ENCODE measurements at places on chromosomes 2 and 18.

GRCh38 chr18:67916097-67916496, 399.6 kb upstream of the DSEL start:
- no peak for DNase-seq

DNA sequence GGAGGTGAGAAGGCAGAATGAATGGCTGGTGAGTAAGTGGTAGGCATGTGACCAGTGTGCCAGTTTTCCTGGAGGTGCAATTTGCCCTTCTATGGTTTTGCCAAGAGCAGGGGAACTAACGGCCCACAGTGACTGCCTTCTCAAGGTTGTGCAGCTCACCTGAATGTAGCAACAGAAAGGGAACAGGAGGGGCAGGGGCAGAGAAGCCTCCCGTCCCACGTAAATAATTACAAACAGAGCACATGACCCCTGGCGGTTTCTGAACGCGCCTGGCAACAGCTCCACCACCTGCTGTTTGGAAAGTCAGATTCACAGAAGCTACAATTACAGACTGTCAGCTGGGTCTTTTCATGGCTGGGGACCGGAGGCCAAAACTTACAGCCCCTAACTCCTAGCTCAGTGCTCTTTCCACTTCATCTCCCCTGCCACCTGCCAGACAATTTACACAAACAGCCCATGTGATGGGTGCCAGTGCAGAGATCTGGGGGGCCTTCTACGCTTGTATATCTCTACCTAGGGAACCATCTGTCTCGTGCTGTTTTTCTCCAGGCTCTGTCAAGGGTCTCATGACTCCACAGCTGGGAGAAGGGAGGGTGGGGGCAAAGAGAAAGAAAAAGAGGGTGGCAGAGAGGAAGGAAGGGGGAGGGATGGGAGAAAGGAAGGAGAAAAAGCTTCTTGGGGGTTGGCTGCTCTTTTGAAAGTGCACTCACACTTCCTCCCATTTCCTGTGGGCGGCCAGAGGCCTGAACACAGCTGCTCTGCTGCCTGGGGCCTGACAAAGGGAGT, 69.6 kb downstream of the POLR1A start:
- DNase-seq = peak; percentile 90

DNA sequence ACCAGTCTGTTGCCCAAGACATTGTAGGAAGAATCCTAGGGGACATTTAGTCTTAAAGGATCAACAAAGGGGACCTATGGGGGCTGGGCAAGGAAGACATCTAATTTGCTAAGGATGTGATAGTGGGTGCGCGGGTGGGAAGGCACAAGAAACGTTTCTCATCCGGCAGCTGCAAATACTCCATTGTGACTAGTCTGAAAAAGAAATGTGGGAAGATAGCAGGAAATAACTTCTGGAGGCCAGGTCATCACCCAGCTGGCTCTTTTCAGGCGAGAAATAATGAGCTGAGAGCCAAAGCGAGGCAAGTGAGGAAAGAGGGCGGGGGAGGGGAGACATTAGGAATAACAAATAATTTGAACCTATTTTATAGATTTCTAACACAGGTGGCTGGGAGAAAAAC, 70.3 kb upstream of the NCK2 start:
- no peak for DNase-seq

GRCh38 chr2:7452110-7452876, 535.1 kb downstream of the RNF144A start:
- DNase-seq = no peak

DNA sequence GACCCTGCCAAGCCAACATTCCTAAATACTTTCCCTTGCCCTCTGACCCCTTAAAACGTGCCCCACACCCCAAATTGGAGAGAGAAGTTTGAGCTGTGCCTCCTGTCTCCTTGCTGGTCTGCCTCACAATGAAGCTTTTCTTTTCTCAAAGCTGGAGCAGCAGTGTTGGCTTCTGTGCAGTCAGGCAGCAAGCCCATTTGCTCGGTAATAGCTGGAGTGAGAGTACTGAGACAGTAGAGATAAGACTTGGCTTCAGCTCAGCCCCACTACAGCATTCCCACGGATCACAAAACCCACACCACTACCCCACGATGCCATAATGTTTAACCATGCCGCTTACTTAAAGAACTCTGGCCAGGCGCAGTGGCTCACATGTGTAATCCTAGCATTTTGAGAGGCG, 73.0 kb downstream of the NCAPH start:
- DNase-seq = no peak

GRCh38 chr2:31234683-31235503, 941 bp downstream of the EHD3 start:
- no peak for DNase-seq

- DNase-seq = no peak
These were observed 44.7 kb downstream of the AFTPH start for GRCh38 chr2:64568836-64569235.

GRCh38 chr2:20667531-20668401, 822 bp downstream of the GDF7 start:
- no peak for DNase-seq

GRCh38 chr18:4351005-4351404, 104.1 kb downstream of the DLGAP1 start:
- DNase-seq = no peak

DNA sequence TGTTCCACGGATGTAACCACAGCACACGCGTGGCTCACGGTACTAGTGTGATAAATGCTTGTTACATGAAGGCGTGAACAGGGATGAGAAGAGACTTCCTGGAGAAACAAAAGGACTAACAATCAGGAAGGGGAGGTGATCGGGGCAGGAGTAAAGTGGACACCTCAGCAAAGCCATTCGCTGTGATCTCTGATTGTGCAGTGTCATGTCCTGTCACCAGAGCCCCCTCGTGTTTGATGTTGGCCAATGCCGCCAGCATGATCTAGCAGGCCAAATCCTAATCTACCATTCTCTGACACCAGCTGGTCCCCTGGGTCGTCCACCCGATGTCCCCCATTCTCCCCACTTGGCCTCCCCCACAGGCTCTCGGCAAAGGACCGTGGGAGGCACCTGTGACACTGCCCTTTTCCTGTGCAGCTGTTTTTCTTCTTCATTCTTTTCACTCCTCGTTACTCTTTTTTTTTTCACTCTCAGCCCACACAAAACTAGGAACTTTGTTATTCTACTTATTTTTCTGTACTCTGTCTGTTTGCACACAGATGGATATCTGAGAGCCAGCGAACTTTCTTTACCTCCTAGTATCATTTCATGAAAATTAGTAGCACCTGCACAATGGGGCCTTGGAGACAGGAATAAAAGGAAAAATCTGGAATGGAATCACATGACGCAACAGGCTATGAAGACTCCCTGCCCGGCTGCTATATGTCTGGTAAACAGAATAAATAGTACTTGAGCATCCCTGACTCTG, 146.8 kb downstream of the TGIF1 start:
- peak; percentile 82 for DNase-seq

- no peak for DNase-seq
These were observed 53.6 kb downstream of the SMAD2 start for GRCh38 chr18:47876813-47877212.

GRCh38 chr2:33903701-33904100, 304.6 kb upstream of the FAM98A start:
- DNase-seq = no peak

- DNase-seq = no peak
These were observed 330.4 kb downstream of the NBAS start for GRCh38 chr2:15230599-15231192.

GRCh38 chr2:196097864-196098660, 29.4 kb upstream of the DNAH7 start:
- DNase-seq = no peak

GRCh38 chr2:65252640-65253039, 25.0 kb downstream of the ACTR2 start:
- DNase-seq = no peak

- peak; percentile 42 for DNase-seq
These were observed 28.0 kb downstream of the ANKRD29 start for GRCh38 chr18:23634692-23635091.

- no peak for DNase-seq
These were observed 76.9 kb upstream of the GLI2 start for GRCh38 chr2:120658770-120659158.

GRCh38 chr2:180057706-180058412, 50.8 kb upstream of the CWC22 start:
- no peak for DNase-seq

DNA sequence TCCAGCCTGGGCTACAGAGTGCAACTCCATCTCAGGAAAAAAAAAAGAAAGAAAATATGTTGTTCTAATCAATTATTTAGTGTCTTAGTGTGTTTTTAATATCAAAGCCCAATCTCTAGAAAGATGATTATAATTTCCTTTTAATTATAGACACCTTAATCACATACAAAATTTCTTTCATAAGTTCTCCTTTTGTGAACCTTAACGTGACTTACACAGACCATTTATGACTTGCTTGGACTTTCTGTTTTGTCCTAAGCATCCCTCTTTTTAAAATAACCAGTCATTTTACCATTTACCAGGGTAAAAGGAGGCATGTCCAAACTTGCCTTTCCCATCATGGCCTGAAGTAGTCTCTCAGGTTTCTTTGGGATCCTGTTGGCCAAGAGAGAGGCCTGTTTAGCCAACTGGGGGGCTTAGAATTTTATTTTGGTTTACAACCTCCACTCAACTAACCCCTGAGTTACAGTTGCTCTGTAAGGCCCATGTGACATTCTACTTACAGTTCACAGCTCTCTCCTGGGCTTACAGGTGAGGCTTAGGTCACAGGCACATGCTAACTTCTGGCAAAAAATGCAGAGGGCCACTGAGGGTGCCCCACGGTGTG, 23.9 kb upstream of the GPR155 start:
- no peak for DNase-seq

- DNase-seq = no peak
These were observed 9.2 kb upstream of the KYNU start for GRCh38 chr2:142868229-142868762.

DNA sequence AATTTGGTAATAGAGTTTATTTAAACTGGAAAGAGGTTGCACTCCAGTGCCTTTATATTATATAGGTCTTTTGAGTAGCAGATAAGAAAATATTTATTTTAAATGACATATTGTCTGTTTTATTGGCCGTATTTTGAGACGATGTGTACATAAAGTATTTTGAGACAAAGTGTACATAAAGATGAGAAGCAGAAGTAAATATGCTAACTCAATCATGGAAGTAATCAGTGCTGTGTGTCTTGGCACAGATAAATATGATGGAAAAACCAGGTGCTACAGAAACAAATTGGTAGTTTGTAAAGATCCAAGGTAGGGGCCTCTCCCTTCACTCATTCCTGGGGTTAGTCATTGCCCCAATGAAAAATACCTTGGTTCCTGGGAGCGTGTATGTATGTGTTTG, 382.9 kb downstream of the DSEL start:
- DNase-seq = no peak

GRCh38 chr2:46982351-46983064, 66.9 kb upstream of the MCFD2 start:
- DNase-seq = no peak

DNA sequence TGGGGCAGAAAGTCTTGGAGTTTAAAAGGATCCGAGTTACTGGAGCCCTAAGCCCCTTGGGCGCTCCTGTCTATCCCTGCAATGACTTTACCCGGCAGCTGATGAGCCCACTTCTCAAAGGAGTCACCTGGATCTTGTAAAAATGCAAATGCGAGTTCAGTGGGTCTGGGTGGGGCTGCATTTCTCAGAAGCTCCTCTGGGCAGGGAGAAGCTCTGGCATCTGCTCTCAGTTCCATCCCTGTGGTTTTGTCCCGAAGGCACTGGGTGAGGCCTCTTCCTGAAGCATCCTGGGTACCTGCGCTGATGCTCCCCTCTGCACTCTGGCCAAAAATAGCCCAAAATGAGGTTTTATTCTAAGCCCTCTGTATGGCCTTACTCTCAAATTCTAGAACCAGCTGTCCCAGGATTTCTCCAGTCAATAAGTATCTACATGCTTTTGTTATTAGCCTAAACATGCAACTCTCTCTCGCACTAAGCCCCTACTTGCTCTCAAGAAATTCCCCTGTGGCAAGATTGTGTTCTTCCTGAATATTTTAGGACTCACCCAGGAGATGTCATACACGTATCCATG, 167.8 kb upstream of the APCDD1 start:
- no peak for DNase-seq

DNA sequence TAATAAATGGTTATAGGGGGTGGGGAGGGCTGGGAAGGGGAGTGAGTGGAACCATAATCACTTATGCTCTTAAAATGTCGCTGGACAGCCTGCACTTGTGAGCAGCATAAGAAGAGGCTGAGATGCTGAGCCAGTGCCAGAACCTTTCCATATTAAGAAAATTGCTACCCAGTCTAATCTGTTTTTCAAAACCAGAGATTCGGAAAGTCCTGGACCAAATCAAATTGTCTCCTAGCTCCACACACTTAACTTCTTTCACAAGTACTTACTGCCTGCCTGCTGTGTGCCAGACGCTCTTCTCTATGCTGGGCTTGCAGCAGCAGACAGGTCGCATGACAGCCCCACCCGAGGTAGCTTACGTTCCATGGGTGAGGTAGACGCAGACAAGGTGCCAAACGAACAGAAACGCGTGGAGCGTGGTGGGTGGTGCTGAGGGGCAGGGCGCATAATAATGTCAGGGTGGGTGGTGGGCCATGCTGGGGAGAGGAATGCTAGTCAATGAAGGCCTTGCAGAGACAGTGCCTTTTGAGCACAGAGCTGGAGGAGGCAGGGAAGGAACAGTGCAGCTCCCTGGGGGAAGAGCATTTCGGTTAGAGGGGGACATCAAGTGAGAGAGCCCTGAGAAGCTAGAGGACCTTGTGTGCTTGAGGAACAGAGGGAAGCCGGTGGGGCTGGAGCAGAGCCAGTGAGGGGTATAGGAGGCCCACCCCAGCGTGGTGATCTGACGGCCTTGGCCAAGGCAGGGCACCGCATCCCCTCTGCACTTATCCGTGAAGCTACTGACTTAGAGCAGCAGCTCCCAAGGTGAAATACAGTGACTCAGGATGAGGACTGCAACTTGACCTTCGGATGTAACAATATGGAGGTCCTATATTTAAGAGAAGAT, 123.5 kb upstream of the DAPL1 start:
- no peak for DNase-seq

DNA sequence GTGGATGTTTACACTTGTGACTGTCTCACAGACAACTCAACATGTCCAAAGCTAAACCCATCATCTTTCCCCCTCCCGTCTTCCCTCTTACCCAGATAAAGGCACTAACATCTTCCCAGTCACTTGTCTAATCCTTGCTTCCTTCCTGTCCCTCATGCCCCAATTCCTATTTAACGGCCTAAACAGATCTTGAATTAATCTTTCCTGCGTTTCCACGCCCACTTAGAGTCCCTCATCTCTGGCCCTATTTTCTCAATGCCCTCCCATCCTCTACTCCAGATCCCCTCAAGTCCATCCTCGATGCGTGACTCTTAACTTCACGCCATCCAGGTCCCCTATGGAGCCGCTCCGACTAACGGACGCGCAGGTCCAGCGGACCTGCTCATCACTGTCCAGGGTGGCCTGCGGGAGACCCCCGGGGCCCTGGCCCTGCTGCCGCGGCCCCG, 682 bp upstream of the SCLY start:
- peak; percentile 20 for DNase-seq

GRCh38 chr2:115946891-115947290, 1504.5 kb downstream of the DPP10 start:
- DNase-seq = no peak

- DNase-seq = no peak
These were observed 16.7 kb downstream of the PDE1A start for GRCh38 chr2:182410120-182410519.

GRCh38 chr18:46877329-46877987, 39.8 kb downstream of the PIAS2 start:
- peak; percentile 50 for DNase-seq

GRCh38 chr2:232420463-232421188, 14.0 kb downstream of the ALPG start:
- DNase-seq = no peak

GRCh38 chr2:216499641-216500218, 1.1 kb downstream of the RPL37A start:
- DNase-seq = peak; percentile 45

GRCh38 chr2:20675701-20676352, 8.9 kb downstream of the GDF7 start:
- peak; percentile 49 for DNase-seq

GRCh38 chr2:102983786-102984185, 222.0 kb downstream of the TMEM182 start:
- DNase-seq = no peak
